CD4-positive, alpha-beta T cell (primary cell): ENCODE measurements at places on chromosomes 3 and 15. TPM values are rescaled to one million over a fixed set of nuclear protein-coding genes. Genes with fewer than 3 reads are reported as not detected.

DNA sequence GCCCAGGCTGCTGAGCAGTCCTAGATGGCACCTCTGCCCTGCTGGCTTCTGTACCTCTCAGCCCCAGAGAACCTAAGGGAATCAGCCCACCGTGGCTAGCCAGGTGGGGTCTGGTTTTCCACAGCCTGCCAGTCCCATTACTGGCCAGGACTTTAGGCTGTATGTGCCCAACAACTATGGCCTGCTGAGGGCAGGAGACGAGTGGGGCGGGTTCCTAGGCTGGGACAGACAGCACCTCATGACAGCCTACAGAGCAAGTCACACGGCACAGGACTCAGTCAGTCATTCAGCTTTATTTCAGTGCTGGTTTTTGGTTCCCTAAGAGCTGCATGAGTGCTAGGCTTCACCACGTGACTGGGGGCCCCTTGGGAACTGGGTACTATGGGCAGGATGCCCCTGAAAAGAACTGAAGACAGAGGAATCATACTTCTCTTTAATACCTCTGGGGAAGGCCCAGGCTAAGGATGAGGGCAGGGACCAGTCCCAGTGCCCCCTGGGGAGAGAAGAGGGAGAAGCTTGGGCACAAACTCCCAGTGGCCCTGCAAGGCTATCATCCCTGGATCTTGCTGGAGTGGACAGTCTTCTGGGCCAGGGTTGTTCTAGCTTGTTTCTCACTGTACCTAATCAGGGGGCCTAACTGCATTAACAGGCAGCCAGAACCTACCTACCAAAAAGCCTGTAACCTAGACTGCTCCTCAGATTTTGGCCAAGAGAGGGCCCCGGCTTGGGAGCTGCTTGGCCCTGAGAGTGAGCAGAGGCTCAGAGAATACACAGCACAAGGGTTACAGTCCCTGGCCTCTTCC lies 14.8 kb downstream of the CLK3 start:
- DNase-seq, result no peak

DNA sequence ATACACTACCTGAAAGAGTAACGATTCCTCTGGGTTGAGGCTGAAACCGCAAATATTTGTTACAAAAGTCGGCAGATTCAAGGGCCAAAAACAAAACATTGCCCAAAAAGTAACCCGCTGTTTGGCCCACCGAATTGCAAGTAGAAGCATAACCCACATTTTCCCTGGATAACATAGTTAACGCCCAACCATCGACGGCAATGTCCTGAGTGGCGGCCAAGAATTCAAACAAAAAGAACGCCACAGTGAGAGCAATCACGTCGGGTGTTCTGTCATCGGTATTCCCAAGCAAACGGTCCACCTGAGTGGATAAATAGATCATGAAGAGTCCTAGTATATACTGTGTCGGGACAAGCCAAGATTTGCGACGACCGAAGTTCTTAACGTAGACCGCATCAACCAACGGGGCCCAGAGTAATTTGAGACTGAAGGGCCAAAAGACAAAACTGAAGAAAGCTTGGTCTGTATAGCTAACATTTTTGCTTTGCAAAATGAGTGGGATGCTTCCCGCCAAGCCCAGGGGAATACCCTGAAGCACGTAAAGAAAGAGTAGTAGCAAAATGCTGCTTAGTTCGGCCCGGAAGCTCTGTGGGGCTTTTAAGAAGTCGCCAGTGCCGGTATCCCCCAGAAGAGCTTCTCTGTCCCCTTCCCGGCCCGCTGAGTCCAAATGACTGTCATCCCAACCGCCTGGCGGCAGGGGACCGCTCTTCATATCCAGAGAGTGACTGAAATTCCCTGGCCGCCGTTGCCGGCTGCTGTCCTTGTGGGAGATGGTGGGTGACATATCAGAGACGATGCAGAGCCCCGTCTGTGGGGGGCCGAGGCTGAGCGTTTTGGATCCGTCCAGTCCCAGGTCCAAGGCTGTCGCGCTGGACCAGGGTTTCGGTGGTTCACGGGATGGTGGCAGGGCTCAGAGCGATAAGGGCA lies 750 bp downstream of the SLC33A1 start:
- peak; percentile 37 for DNase-seq

DNA sequence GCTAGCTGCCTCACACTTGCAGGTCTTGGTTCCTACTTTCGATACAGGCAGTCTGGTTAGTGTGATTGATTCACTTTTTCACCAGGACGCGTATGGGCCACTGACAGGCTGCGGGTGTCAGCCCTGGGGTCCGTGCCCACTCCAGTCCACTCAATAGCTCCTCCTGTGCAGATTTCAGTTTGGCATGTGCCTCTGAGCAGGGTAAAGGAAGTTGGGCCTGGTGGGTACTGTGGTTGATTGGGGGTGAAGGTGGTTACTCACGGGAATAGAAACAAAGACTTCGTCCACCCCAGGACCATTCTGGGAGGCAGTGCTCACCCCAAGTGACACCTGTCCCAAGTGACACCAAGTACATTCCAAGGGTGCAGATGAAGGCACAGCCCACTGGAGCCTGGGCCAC lies 62.3 kb downstream of the EPHB1 start:
- DNase-seq, result no peak

DNA sequence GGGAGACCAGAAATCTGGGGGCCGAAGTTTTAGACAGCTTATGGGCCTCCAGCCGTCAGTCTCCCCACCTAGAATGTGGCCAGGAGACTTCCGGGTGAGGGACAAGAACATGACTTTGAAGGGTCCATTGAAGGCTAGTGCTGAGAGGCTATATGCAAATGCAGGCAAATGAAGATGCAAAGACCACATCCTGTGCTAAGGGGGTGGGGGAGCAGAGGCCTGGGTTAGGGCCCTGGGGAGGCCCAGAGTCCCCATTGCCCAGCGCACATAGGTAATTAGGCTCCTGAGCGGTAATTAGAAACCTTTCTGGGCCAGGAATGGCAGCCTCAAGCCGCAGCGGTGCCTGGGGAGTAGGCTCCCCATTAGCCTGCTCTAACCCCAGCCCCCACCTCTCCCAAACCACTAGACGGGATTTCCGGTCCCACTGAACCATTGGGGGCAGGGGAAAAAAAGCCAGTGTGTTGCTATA lies 6.8 kb downstream of the CSK start:
- DNase-seq, result no peak

- no peak for DNase-seq
Observed at GRCh38 chr15:94610069-94610468, 378.7 kb downstream of the MCTP2 start.

DNA sequence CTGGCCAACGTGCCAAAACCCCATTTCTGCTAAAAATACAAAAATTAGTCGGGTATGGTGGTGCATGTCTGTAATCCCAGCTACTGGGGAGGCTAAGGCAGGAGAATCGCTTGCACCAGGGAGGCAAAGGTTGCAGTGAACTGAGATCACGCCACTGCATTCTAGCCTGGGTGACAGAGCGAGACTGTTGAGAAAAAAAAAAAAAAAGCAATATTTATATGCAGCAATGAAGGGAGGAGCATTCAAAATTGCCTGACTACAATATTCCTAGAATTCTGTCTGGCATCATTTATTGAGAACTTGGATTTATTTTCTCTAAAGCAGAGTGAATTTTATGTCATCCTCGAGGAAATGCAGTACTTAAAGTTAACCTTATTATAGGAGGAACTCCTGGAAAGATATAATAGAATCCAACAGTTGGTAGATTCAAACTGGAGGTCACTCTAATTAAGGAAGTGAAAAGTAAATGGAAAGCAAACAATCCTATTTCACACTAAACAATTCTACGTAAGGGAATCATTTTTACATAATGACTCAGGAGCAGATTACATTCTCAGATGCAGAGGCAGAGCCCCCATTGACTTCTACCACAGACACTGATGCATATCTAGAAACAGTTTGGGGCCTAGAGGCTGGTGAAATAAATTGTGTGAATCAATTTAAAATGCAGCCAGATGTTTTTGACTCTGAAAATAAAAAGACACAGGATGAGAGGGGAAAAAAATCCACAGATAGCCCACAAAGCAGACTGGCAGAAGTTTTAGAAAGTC lies 82.1 kb upstream of the FHIT start:
- no peak for DNase-seq

GRCh38 chr15:65095011-65095746 lies 18.6 kb downstream of the KBTBD13 start:
- no peak for DNase-seq

DNA sequence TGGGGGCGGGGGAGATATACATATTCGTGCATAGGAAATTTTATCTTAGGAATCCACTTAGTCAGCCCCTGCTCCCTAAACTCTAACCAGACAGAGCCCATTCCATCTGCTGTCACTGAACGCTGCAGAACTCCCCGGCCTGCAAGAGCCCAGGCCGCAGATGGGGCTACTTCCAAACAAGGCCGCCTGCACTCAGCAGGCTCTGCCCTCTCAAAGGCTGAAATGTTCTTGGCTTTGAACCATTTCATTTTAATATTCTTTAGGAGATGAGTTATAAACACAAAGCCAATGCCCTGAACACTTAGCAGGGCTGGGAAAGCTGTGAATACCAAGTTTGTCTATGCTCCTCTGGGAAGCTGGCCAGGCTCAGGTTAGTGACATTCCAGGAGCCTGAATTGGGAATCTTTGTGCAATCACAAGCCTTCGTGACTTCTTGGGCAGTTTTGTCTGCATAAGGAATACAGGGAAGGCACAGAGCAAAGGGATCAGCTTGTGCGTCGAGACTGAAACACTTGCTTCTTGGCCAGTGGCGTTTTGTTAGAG lies 65.0 kb downstream of the SYNM start:
- DNase-seq, result no peak

DNA sequence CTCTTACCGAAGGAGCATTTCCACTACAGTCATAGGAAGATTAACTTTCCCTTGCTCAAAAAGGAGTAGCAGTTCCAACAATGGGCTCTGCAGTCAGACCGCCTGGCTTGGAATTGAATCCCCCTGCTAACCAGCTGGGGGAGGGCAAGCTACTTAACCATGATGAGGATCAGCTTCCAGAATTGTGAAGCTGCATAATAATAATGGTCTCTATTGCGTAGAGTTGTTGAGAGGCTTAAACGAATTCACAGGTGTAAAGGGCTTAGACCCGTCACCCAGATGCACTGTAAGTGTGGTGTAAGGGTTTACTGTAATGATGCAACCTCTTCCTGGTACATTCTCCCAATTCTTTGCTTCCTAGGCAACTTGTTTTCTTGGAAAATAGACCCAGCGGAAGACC lies 185.2 kb upstream of the RGMA start:
- DNase-seq, result no peak

GRCh38 chr15:98635848-98636247 lies 12.5 kb upstream of the IGF1R start:
- DNase-seq, result no peak

- DNase-seq, result no peak
Observed at GRCh38 chr15:50227076-50227475, 38.5 kb downstream of the HDC start.

- no peak for DNase-seq
Observed at GRCh38 chr3:45673273-45673672, 15.9 kb upstream of the SACM1L start.

DNA sequence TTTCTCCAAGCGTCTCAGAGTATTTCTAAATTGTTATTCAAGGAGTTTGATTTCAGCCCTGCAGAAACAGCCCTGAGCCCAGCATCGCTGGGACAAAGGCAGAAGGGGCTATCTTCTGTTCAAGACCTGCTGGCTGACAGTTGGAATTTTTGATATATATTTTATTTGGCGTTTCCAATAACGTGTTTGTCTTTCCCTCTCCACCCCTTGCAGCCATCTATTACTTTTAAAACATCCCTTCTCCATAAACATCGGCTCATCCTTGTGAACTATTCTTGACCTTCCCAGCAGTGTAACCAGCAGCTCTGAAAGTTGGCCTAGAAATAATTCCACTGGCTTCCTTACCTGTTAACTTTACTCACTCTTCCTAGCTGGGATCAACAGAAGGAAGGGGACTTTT lies 5.5 kb upstream of the MEIS2 start:
- DNase-seq, result no peak

DNA sequence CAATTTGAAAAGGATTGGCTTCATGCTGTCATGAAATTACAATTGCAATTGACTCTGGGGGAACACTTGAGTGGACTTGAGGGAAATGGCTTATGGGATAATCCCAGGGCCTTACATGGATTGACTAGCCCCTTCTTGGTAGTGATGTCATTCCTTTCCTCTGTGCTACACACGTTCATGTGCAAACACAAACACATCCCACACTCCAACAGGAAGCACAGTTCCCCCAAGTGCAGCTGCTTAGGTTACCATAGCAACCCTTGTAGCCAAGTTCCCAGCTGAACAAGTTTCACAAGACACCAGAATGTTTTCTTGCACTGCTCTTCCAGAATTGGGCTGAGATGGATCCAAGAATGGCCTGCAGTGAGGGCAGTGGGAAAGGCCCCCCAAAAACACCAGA lies 217.0 kb downstream of the ZNF621 start:
- DNase-seq, result no peak

THRB gene
- total RNA-seq, result not detected

NAALADL2 gene
- 1.2 TPM for total RNA-seq

ZNF717 gene
- total RNA-seq, result 5.2 TPM

TMOD2 gene
- 6.9 TPM for total RNA-seq

SIDT1 gene
- total RNA-seq, result 28.8 TPM

GOLGA6A gene
- 0.42 TPM for total RNA-seq

TNFSF10 gene
- 9.5 TPM for total RNA-seq
